ENCODE measurements at places on chromosomes 2 and 18.

GRCh38 chr2:64743739-64744330 lies 90.1 kb upstream of the SERTAD2 start:
- DNase-seq = no peak

DNA sequence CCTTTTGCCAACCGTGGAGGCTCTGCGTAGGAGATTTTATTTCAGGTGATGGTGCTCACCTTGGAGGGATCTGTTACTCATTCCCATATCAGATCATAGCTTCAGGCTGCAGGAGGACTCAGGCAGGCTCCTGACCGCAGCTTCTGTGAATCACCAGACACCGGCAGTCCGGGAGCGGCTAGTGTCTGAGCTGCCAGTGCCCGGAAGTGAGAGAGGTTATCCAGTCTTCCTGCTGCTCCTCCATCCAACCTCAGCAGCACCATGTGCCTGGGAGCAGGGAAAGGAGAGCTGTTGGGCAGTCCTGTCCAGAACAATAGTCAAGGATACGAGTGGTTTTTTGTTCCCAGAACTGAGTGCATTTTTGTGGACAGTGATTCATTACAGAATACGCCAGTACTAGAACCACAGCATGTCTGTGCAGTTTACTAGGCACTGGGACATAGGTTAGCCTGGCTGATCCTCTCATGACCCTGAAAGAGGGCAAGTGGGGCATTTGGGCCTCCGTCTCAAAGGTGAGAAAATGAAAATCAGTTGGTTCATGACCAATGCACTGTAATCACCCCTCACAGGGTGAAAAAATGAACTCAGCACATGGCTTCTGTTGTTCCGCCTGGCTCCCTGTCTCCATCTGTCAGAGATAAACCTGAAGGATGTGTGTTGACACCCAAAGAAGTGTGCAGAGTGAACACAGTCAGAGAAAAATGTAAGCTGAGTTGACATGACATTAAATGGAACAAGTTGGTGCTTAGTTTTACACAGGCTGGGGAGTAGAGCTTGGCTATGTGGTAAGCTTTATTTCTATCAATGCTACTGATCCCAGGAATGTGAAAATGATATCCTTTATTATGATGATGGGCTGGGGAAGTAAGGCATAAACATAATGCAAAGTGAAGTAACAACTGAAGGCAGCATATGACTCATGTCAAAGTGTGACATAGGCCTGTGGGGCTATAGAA lies 12.2 kb downstream of the FHOD3 start:
- DNase-seq = no peak

DNA sequence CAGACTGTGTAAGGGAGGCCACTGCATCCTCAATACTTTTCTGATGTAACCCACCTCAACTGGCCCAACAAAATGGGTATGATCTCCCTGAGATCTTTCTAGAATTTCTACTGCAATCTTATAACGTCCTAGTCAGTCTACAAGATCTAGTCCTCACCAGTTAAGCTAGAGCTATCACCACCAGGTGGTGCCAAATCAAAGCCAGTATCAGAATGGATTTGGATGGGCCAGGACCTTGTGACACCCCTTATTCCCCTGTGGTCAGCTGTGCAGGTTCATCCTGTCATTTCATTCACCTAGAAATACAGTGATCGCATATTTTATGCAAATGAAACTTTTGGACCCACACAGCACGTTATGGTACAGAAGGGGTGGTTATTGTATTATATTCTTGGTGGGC lies 90.3 kb downstream of the OLA1 start:
- DNase-seq = no peak

GRCh38 chr18:58727776-58728500 lies 56.7 kb downstream of the MALT1 start:
- DNase-seq = no peak

DNA sequence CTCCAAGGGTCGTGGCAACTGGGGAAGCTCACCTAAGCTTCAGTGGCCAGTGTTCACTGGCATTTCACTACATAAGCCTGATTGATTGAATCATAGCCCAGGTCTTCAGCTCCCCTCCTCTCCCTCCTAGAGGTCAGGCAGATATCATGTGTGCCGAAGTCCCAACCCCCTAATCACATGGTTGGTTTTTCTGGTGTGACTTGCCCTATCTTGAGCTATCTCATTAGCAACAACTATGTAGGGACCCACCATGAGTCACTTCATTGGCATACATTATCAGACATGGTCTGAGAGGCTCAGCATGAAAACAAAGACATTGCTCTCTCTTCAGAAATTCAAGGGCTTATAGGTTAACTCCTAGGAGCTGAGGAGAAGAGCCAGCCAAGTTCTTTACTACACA lies 76.8 kb downstream of the LYPD1 start:
- DNase-seq = no peak

DNA sequence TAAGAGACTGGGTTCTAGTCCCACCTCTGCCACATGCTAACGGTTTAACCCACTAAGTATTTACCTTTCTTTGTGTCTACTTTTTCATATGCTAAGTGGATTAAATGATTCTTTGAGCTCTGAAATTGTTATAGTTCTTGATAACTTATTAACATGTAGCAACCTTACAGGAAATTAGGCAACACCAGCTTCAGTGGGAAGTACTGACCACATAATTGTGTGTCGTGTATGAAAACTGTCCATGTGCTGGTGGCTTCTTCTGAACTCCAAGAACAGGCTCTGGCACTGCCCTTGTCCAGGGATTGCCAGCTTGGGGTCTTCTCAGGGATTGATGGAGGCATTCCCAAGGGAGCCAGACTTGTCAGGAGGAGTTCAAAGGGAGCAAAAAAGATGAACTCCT lies 427.7 kb downstream of the TGIF1 start:
- no peak for DNase-seq

DNA sequence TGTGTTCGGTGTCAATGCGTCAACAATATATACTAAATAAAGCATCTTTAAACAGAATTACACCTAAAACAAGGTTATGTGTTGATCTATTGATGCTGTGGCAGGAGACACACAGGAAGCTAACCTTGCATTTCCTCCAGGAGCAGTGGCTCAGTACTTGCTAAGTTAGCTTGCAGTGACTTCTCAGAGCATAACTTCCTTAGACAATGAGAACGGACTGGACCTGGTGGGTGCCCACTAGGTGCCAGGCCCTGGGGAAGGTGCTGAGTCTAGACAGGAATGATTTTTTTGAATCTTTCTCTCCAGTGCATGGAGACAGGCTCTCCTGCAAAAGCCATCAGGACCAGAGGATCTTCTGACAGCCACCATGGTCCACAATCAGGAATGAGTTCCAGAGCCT lies 73.8 kb upstream of the MGAT4A start:
- DNase-seq = no peak

GRCh38 chr18:72783530-72783929 lies 84.3 kb downstream of the NETO1 start:
- DNase-seq = no peak

DNA sequence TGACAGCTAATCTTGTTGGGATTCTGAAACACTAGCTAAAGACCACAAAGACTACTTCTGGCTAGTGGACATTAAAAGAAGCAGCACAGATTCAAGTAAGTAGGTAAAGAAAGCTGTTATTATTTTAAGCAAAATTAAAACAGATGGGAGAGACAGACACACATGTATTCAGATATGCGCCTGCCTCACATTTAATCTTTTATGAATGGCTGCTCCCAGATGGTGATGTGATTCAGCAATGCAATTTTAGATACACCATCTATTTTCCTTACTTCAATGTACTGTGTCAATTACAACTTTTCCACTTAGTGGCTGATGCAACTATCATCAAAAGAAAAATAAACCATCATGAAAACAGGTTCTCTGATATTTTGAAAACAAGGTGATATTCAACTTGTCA lies 133.0 kb upstream of the PGAP1 start:
- no peak for DNase-seq

- DNase-seq = peak; percentile 46
Observed at GRCh38 chr2:1655461-1655860, 88.9 kb downstream of the PXDN start.

DNA sequence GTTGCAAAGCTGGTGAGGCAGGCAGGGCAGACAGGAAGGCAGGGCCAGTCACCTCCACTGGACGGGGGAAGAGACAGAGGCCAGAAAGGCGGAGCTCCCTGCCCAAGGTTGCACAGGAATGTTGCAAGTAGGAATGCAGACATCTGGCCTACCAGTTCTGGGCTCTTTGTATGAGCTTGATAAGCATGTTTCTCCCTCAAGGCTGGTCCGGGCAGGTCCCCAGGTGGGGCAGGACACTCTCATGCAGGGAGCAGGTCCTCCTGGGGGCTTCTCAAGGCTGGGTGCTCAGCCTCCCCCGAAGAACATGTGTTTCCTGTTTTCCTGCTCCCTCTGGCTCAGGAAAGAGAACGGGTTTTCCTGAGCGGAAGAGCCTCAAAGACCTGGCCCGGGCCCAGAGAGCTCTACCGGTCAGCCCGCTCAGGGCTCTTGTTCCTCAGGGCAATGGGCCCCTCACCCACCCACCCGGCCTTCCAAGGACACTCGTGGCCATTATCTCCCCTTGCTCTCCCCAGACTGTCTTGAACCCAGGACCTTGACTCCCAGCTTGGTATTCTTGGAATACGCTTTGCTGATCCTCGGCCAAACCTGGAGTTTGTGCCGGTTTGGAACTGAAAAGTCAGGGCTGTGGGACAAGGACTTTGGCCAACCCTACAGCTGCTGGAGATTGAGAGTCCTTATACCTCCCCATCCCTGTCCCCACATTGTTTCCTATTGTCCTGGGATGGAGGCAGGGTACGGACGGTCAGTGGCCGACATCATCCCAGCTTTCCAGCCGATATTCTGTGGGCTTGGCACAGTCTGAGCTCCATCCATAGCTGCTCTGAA lies 87.7 kb upstream of the HAAO start:
- DNase-seq = no peak

DNA sequence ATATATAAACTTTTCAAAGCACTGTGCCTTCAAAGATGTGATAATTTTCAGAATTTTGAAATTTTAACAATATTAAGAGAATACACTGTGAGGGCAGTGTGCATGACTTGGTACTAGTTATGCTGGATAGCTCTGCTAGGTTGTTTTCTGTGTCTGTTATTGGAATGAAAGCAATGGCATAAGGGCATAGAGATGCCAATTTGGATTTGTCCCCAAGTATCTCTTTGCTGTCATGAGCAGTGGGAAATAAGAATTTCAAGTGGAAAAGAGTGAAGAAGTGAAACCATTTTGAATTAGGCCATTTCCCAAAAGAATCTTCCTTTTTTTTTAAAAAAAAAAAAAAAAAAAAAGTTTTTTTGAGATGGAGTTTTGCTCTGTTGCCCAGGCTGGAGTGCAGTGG lies 76.8 kb downstream of the SLC39A10 start:
- no peak for DNase-seq

- DNase-seq = no peak
Observed at GRCh38 chr18:70415823-70416488, 127.1 kb downstream of the SOCS6 start.

GRCh38 chr18:48486754-48487153 lies 52.1 kb upstream of the CTIF start:
- DNase-seq = no peak

GRCh38 chr2:188798159-188798558 lies 176.0 kb upstream of the COL3A1 start:
- DNase-seq = no peak

DNA sequence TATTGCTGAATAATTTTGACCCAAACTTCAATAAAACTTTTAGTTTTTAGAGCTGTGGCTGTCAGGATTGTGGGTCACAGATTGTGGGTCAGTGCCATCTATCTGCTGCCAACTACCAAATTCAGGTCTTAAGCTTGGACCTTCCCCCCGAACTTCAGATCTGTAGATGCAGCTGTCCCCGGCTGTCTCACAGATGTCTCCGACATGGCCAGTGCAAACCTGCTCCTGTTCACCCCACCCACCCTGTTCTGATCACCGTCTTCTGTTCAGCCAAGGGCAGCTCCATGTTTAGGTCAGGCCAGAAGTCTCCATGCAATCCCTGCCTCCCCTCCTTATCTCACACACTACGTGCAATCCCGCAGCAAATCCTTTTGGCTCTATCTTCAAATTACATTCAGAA lies 175.0 kb downstream of the PRKCE start:
- DNase-seq = no peak

GRCh38 chr2:226295123-226295522 lies 504.5 kb downstream of the IRS1 start:
- DNase-seq = no peak

DNA sequence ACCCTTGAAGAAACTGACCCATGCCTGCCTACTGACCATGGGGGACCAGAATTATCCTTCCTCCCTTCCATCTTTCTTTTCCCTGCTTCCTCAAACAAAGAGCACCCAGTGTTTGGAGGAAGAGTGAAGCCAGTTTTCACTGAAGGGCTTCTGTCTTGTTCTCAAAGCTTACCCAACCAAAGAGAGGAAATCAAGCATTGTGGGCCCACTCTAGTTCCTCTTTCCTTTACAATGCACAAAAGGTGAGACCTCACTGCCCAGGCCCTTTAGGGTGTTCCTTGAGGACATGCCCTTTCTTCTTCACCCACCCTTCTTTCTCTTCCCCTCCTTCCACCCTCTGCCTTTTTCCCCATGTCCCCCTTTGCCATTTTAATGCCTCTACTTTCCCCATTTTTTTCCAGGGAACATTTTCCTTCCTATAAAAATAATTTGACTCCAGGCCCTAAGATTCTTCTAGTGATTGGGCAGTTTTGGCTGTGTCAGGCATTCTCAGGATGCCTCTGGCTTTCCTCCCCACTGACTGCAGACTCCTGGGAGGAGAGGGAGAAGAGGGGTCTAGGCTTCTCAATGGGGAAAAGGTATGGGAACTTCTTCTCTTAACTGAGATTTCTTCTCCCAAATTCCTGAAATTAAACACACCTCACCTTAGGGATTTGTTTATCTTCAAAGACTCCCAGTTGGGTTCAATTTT lies 126.6 kb upstream of the RMDN2 start:
- no peak for DNase-seq

- DNase-seq = no peak
Observed at GRCh38 chr18:37451239-37451825, 114.3 kb downstream of the CELF4 start.

DNA sequence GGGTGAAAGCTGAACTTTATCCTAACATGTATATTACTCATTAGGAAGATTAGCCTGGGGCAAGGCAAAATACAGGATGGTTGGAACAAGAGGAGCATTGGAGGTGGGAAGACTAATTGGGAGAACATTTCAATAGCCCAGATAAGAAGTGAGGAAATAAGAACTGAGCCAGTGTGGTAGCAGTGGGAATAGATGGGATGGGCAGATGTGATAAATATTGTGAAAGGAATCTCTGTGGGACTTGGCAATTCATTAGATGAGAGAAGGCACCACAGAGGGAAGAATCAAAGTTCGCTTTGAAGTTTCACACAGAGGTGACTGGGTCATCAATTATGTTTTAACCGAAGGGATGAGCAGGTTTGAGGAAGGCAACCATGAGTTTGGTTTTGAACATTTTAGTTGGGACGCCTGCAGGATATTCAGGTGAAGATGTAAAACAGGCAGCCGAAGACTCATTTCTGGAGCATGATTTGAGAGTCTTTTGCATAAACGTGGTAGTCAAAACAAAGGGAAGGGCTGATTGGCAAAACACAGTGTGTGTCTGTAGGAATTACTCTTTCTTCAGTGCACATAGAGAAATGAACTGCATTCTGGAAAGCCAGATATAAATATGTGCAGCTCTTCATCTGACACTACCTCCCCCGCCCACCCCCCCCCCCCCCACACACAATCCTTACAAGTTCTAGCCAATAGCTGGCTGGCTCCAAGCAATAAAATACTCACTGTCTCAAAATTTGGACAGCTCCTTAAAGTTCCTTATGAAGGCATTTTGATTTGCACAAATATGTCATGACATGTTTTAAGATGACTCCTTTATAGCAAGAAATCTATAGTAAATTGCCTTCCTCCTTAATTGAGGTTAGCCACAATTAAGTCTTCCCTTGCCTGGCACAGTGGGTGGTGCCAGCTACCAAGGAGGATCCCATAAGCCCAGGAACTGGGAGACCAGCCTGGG lies 1.9 kb upstream of the SLC1A4 start:
- no peak for DNase-seq

All from activated effector memory CD4-positive, alpha-beta T cell treated with anti-CD3 and anti-CD28 coated beads, Interleukin-2, amount 50 U/mL, for 16 hours (primary cell).